ENCODE measurements at places on chromosomes 5 and 9. TPM values are rescaled to one million over a fixed set of nuclear protein-coding genes. Genes with fewer than 3 reads are reported as not detected.

DNA sequence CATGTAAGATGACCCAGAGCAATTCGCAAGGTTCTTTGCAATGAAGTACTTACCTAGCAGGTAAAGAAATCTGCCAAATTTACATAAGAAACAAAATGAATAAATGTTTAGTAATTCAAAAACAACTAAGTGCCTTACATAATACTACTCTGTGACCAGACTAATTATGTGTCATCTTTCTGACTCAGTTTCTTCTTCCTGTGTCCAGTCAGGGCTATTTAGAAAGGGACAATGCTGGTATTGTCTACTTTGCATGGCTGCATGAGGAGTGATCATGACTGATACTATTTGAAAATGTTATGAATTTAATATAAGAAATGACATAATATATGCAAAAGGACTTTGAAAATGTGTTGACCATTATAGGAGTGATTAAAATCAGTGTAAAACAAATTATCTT, 210.0 kb downstream of the TMEM161B start:
- H3K27ac ChIP-seq: no peak overlapping the region
- H3K27me3 ChIP-seq: no peaks in the 10 kb centered on the region
- H3K4me3 ChIP-seq: no peak overlapping the region

DNA sequence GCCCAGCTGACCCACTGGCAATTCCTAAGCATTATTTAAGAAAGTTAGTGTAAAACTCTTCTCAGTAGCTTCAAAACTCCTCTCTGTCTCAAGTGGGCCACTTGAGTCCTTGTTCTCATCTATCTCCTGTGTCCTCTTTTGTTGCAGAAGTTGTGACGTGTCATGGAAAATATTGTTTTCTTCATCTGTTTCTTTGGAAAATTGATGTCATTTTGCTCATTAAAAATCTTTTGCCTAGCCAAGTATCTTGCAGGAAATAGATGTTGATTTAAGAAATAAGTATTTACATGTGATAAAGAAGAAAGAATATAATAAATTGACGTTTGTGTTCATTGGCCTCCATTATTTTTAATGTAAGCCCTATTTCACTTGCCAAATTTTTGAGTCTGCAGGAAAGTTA, 1158.4 kb upstream of the SEMA6A start:
- H3K36me3 ChIP-seq: peaks cover 7% of the 10 kb centered on the region
- H3K4me1 ChIP-seq: no peaks in the 10 kb centered on the region
- H3K27ac ChIP-seq: no peak overlapping the region
- no peak for DNase-seq

DNA sequence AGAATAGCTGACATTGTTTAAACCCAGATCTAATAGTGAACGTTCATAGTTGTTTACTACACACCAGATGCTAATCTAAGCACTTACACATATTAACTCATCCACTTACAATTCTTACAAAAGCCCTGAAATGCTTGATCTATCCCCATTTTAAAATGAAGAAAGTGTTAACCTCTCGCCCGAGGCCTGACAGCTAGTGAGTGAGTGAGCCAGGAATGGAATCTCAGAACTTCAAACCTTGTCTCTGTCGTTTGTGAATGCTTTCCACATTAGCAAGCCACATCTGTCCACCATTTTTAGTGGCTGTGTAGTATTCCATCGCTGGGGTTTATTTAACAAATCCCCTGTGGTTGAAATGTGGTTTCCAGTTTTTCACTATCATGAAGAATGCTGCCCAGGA, 24.9 kb upstream of the NEURL1B start:
- no peaks in the 10 kb centered on the region for H3K36me3 ChIP-seq
- H3K4me1 ChIP-seq: no peaks in the 10 kb centered on the region
- no peak for DNase-seq

The CAMSAP1 gene
- 25.5 TPM for total RNA-seq

GRCh38 chr5:134133188-134133994, 18.9 kb downstream of the TCF7 start:
- H3K4me1 ChIP-seq: peaks cover 57% of the 10 kb centered on the region
- peak overlapping the region; percentile 43 for H3K27ac ChIP-seq
- peak; percentile 56 for DNase-seq
- H3K36me3 ChIP-seq: peaks cover 8% of the 10 kb centered on the region
- peaks cover 7% of the 10 kb centered on the region for H3K27me3 ChIP-seq

- no peak for DNase-seq
- H3K4me1 ChIP-seq: peaks cover 12% of the 10 kb centered on the region
- no peaks in the 10 kb centered on the region for H3K36me3 ChIP-seq
- peak overlapping the region; percentile 52 for H3K27ac ChIP-seq
- H3K4me3 ChIP-seq: no peak overlapping the region
Measured at GRCh38 chr5:139245637-139246339, 47.6 kb upstream of the SIL1 start.

The PCDHB13 gene
- 0.10 TPM for total RNA-seq

DNA sequence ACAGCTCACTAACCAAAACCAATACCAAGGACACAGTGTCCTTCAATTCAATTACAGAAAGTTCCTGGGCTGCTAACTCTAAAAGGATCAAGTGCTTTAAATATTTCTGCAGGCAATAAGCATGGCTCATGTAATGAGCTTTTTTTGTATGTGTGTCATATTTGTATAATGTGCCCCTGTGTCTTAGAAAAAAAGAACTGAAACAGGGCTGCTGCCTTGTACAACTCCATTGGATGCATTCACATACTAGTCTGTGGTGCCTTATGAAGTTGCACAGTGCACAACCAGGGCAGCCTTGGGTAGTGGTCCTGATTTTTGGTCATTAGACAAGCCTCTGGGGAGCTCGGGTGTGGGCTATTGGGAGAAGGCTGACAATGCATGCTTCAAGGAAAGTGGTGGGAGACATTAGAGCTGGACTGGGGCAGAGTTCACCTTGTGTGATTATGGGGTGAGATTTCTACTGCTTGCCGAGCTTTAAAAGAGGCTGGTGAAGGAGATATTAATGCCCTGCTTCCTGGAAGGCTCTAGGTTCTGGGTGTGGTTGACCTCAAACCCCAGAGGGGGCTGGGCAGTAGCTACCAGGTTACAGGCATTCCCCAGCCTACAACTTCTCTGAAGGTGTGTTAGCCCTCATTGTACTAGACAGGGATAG, 3.6 kb upstream of the CPEB4 start:
- H3K27ac ChIP-seq: peak overlapping the region; percentile 99
- DNase-seq: no peak
- H3K36me3 ChIP-seq: peaks cover 10% of the 10 kb centered on the region
- H3K27me3 ChIP-seq: no peaks in the 10 kb centered on the region
- peaks cover 52% of the 10 kb centered on the region for H3K4me1 ChIP-seq
- H3K4me3 ChIP-seq: peak overlapping the region; percentile 77

DNA sequence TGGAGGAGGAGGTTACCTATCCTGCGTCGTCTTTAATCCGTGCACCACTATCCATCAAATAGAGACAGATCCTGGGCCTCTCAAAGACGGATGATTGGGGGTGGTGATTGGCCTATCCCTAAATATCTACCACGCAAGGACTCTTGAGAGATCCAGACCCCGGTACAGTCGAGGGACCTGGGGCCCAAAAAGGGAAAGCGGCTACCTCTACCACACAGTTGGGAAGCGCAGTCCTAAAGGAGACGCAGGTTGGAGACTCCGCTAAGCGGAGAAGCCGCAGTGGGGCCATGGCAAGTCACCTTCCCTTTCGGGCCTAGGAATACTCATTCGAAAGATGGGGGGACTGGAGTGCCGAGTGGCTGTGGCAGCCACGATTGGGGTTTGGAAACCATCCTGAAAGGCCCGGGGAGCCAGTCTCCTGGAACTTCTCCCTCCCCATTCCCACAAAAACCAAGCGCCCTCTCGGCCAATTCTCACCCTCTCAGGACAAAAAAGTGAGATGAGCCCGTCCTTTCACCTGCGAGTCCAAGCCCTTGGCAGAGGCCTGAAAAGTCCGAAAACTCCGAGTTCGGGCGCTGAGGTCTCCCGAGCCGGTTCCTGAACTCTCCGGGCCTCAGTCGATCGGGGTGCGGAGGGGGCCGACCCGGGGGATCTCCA, 499 bp upstream of the FOXE1 start:
- H3K4me1 ChIP-seq: peaks cover 7% of the 10 kb centered on the region
- no peaks in the 10 kb centered on the region for H3K36me3 ChIP-seq

DNA sequence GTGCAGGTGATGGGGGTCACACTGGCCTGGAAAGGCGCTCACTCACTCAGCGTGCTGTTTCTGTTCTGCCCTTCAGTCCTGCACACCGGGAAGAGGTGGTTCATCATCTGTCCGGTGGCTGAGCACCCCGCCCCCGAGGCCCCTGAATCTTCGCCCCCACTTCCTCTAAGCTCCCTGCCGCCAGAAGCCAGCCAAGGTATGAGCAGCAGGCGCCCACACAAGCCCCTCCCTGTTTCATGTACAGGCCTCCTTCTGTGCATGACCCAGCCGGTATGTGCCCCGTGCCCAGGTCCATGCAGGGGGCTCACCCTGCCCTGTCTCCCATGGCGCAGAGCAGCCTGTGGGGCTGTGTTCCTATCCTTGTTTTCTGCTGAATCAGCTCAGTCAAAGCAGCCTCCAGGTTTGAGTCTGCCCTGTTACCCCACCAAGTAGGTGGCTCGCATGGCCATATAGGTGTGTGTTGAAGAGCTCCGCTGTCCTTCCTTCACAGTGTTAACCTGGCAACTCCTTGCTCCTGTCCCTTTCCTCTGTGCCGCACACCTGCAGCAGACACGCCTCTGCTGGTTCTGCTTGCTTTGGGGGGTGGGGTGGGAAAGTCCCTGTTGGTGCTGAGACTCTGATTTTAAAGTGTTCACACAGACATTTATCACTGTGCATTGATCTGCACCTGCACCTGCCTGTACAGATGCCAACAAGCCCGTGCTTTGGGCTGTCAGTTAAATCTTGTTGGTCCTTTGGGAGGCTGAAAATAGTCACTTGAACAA, 84.8 kb downstream of the WNK2 start:
- H3K36me3 ChIP-seq: peaks cover 4% of the 10 kb centered on the region
- no peaks in the 10 kb centered on the region for H3K4me1 ChIP-seq
- H3K27ac ChIP-seq: no peak overlapping the region
- no peak for DNase-seq
- peaks cover 39% of the 10 kb centered on the region for H3K27me3 ChIP-seq

The FBXO4 gene
- 10.8 TPM for total RNA-seq

The AJM1 gene
- 7.8 TPM for total RNA-seq

- no peak for DNase-seq
- peaks cover 6% of the 10 kb centered on the region for H3K4me1 ChIP-seq
- H3K4me3 ChIP-seq: peak overlapping the region; percentile 32
- no peaks in the 10 kb centered on the region for H3K27me3 ChIP-seq
- H3K27ac ChIP-seq: peak overlapping the region; percentile 1
Measured at GRCh38 chr9:94900222-94901018, 173.9 kb downstream of the AOPEP start.

DNA sequence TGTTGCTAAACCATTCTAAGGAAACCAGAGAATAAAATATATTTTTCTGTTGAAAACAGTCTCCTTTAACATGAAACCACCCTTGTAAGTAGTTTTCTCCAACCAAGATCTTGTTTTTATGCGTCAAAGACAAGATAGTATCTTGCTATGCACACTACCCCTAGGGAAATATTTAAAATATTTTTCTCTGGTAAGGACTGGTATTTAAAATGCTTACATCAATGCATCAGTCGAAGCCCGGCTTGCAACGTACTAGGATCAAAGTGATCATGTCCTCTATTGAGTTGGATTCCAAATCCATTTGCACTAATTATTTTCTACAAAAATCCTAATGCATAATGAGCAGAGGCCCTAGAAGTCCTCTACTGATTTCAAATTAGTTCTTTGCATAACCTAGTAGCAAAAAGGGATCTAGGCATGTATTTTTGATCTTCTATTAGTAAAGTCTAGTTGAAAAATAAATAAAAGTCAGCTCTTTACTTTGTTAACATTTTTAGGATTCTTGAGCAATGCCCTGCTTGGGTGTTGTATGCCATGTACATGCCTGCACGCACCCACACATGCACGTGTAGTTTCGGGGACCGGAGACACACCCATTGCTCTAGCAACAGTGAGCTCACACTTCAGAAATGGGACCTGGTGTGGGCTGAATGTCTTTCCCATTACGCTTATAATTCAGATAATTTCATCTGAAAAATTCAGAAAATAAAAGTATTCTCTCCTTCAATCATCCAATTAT, 165.0 kb upstream of the GPR151 start:
- H3K4me3 ChIP-seq: no peak overlapping the region
- H3K27me3 ChIP-seq: no peaks in the 10 kb centered on the region
- H3K36me3 ChIP-seq: peaks cover 2% of the 10 kb centered on the region

- H3K27ac ChIP-seq: no peak overlapping the region
- H3K27me3 ChIP-seq: peaks cover 7% of the 10 kb centered on the region
- no peak for DNase-seq
- H3K36me3 ChIP-seq: no peaks in the 10 kb centered on the region
- no peak overlapping the region for H3K4me3 ChIP-seq
Measured at GRCh38 chr5:35129276-35129675, 81.5 kb upstream of the AGXT2 start.

The FBXL7 gene
- not detected for total RNA-seq

DNA sequence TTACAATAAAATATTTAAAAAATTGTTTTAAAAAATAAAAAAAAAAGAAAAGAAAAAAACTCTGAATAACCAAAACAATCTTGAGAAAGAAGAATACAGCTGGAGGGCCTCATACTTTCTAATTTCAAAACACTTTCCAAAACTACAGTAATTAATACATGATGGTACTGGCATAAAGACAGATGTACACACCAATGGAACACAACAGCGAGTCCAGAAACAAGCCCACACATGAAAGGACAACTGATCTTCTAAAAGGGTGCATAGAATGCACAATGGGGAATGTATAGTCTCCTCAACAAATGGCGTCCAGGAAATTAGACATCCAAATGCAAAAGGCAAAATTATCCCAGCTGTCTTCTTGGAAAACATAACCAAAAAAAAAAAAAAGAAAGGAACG, 99.6 kb downstream of the LURAP1L start:
- H3K4me3 ChIP-seq: no peak overlapping the region
- DNase-seq: no peak
- H3K36me3 ChIP-seq: peaks cover 8% of the 10 kb centered on the region
- no peaks in the 10 kb centered on the region for H3K27me3 ChIP-seq
- no peak overlapping the region for H3K27ac ChIP-seq

The MYORG gene
- total RNA-seq: 1.1 TPM

The PPWD1 gene
- 45.1 TPM for total RNA-seq

DNA sequence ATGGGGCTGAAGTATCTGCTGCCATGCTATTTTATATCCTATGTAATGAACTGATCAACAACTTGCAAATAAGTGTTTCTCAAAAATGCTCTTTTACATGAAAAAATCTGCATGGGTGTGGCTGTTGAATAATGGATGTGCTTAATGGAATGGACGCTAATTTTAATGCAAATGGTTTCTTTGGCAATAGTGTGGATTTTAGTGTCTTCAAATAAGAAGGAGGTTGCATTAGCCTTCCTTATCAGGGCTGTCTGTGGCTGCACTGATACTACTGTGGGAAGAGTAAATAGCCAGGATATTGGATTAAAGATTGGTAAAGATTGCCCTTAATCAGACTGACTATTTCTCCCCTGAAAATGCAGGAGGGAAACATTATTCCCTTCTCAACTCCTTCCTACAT, 121.9 kb upstream of the STK32A start:
- peaks cover 5% of the 10 kb centered on the region for H3K27me3 ChIP-seq
- no peak overlapping the region for H3K27ac ChIP-seq
- DNase-seq: no peak
- H3K4me3 ChIP-seq: no peak overlapping the region
- H3K36me3 ChIP-seq: no peaks in the 10 kb centered on the region
- H3K4me1 ChIP-seq: no peaks in the 10 kb centered on the region

Data from natural killer cell treated with Interleukin-12 subunit alpha and Interleukin-12 subunit beta and Interleukin-15 and Interleukin-18, amount 100 ng/mL, for 72 hours (primary cell).